ENCODE measurements at places on chromosomes 1 and 21. TPM values are rescaled to one million over a fixed set of nuclear protein-coding genes. Genes with fewer than 3 reads are reported as not detected.
A peak's percentile ranks its signal among the peaks of the same experiment; 100 is the strongest.

OR2T12 gene
- total RNA-seq, result not detected

ZSWIM5 gene
- total RNA-seq, result 4.4 TPM

DNA sequence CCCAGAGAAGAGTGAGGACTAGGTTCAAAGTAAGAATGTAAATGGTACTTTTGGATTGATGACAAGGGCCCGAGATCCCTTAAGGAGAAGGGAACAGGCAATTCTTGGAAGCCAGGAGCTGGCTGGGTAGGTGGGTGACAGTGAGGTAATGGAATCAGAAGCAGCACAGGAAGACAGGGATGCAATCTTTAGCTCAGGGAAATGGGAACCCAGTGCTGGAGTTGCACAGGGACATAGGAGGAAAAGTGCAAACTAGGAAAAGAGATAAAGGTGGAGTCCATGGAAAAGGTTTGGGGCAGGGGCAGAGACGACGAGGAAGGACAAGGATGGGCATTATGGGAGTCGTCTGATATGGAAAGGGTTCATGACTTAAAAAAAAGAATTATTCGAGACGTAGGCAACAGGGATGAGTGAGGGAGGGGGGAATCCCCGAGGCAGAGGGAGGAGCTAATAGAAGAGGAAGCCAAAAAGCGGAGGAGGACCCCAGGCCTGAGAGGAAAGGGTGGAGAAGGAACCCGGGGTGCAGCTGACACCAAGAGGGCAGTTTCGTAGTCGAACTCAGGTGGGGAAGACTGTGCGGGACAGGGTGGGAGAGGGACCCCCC lies 495 bp downstream of the PI4KB start:
- peak; percentile 55 for DNase-seq

DNA sequence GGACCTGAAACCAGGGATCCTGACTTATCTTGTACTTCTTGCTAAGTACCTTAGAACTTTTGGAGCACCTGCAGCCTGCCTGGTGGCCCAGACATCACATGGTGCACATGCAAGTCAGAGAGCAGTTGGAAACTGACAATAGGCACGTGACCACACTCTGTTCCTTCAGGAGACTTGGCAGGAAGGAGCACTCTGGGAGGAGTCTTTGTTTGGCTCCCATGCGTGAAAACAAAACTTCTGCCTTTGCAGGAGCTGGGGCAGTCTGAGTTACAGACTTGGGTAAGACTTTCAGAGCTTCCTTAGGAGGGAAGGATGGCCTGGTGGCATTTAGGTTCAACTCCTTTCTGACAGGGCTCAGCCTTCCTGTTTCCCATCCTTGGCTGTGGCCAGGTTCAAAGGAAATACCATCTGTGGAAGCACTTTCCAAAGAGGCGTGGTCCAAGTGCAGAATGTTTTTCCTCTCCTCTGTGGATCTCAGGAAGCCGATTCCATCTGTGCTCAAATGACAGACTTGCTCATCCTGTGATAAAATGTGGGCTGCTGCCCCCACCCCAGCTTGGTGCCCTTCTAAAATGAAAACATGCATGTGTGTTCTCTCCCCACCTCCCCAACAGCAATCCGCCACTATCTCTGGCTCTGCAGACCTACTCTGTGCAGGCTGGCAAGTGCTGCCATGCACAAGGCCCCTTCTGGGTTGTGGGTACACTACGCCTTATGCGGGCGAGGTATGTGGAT lies 14.1 kb upstream of the ZNF436 start:
- DNase-seq, result no peak

CLCNKA gene
- total RNA-seq, result 2.1 TPM

DNA sequence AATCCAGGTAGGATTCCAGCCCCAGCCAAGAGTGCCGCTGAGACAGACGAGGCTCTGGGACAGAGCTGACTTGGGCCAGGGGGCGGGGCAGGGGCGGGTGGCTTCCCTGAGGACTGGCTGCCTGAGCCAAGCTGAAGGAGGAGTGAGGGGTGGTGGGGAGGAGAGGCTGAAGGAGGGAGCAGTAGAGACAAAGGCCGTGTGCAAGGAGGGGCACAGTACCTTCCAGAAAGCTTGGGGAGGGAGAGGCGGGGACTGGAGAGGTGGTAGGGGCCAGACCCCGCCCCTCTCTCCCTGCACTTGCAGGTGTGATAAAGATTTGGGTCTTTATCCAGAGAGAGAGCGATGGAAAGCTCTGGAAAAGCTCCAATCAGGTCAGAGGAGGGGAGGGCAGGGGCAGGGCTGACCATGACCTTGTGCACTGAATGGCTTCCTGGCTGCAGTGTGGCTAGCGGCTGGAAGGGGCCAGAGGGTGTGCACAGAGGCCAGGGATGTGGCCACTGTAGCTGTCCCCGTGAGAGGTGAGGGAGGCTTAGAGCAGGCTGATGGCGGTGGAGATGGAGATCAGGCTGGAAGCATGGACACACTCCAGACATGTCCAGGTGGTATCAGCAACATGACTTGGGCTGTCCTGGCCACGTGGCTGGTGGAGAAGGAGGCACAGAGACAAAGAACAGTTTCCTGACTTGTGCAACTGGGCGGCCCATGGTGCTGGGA lies 6.7 kb upstream of the EPHA8 start:
- no peak for DNase-seq

DNA sequence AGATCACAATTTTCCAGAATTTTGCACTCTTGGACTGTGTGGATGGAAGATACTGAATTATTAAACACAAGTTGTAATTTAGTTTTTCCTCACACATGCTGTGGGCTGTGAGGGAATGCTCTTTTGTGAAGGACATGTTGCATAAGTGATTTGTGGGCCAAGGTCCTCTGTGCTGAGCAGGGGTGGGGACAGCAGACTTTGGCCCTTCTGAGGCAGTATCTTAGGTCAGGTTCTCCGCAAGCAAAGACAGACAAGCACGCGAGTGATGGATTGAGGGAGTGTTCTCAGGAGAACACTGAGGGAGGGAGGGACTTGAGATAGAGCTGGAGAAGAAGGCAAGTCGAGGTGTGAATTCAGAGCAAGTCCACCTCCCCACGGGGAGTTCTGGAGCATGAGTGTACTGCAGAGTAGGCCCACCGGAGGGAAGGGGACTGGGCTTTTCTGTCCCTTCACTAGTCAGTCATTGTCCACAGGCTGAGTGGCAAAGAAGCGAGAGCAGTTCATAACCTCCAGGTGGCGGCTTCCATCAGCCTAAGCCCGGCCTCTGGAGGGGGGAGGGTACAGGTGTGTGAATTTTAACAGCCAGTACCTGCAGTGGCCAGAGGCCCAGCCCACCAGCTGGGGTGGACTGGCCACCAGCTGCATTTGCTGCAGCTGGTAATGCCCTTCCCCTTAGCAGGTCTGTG lies 19.1 kb upstream of the CD101 start:
- DNase-seq, result peak; percentile 82
